MM.1S (cell line): ENCODE measurements at places on chromosomes 2 and 18.

DNA sequence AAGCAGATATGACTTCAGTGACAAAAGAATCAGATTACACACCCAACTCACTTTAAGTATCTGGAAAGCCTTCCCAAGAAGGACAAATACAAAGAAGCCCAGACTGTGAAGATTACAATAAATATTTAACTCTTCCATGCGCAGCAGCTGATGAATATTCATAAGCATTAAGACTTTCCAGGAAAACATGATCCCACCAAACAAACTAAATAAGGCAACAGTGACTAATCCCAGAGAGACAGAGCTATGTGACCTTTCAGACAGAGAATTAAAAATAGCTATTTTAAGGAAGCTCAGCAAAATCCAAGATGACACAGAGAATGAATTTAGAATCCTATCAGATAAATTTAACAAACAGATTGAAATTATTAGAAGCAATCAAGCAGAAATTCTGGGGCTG lies 108.2 kb upstream of the UBE2E3 start:
- DNase-seq: no peak

DNA sequence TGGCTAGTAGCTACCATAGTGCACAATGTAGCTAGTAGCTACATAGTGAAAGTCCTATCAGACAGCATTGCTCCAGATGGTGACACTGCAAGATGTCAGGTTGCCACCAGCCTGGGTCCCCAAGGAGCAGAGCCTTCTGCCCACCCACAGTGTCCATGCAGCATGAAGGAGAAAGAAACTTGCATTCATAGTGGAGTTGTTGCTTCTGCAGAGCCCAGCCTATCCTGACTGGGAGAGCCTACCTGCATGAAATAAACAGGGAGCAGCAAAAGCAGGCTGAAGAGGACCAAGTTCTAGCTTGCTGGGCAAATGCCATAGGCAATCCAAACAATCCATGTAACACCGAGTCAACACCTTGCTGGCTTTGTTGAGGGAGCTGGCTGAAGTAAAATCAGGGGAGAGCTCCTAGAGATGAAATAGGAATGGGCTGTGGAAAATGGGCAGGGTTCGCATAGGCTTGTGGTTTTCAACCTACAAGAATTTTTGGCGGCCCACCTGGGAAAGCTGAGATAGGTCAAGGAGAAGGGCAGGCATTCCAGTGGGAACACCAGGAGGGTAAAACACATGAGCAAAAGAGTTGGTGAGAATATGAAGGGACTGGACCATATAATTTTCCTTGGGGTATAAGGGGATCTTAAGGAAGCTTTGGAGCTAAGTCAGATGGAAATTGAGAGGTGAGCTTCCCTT lies 195.8 kb downstream of the CYP26B1 start:
- no peak for DNase-seq

GRCh38 chr2:172177581-172177980 lies 74.9 kb upstream of the DLX2 start:
- no peak for DNase-seq

DNA sequence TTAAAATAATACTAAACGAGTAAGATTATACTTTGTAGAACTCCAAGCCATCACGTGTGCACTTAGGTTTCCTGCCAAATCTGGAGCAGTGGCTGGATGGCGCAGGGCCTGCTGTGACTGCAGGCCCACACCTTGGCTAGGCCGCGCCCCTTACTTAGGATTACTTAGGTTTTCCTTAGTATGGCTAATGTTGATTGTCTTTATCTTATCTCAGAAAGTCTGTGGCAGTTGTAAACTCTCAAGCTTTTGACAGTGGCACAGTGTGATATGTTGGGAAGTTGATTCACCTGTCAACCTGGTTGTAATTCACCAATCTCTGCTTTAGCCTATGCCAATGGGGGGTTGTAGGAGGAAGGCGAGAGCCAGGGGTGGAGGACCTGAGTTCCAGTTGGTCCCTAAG lies 208.4 kb downstream of the ZNF407 start:
- no peak for DNase-seq

DNA sequence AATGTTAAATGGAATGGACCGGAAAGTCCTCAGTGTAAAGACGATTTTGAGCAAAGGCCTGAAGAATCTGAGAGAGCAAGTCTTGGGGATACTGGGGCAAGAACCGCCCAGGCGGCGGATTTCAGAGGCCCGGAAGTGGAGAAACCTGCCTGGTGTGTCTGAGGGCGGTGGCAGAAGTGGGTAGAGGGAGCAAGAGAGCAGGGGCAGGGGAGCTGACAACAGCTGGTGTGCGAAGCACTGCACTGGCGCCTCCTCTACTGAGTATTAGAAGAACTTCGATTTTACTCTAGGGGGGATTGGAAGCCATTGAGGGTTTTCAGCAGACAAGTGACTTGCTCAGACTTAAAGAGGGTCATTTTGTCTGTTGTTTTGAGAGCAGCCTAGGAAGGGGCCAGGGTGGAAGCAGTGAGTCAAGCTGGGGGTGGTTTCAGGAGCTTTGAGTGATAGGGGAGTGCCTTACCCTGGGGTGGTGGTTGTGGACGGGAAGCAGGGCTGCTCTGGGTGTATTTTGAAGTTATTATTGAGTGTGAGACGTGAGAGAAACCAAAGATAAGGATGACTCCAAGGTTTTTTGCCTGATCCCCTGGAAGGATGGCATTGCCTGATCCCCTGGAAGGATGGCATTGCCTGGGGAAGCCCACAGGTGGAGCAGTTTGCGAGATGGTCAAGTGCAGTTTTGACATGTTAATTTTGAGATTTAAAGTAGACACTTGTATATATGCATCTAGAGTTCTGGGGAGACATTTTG lies 52.5 kb downstream of the ZNF236 start:
- DNase-seq: no peak

GRCh38 chr2:96788442-96789244 lies 27.4 kb upstream of the CNNM3 start:
- no peak for DNase-seq

- DNase-seq: no peak
These were observed 23.0 kb downstream of the DBI start for GRCh38 chr2:119389615-119390306.

DNA sequence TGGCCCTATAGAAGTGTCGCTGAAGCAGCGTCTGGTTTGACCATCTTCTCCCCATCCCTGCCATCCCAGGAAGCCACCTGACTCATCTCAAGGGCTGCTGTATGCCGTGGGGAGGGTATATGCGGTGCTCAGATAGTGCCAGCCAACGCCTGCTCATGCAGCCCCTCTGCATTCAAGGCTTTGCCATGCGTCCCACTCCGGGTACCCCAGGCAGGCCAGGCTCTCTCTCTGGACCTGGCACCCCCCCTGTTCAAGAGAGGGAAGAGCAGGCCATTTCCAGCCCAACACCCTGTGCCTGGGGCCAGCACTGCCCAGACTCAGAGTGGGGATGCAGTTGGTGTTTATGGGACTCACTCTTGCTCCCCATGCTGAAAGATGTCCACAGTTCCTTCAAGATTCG lies 130.0 kb downstream of the GLI2 start:
- DNase-seq: no peak

- no peak for DNase-seq
These were observed 58.5 kb upstream of the PARD3B start for GRCh38 chr2:204486805-204487204.

- DNase-seq: peak; percentile 62
These were observed 80.0 kb downstream of the ETAA1 start for GRCh38 chr2:67476809-67477790.

- DNase-seq: no peak
These were observed 19.8 kb downstream of the GRHL1 start for GRCh38 chr2:9971105-9971818.

DNA sequence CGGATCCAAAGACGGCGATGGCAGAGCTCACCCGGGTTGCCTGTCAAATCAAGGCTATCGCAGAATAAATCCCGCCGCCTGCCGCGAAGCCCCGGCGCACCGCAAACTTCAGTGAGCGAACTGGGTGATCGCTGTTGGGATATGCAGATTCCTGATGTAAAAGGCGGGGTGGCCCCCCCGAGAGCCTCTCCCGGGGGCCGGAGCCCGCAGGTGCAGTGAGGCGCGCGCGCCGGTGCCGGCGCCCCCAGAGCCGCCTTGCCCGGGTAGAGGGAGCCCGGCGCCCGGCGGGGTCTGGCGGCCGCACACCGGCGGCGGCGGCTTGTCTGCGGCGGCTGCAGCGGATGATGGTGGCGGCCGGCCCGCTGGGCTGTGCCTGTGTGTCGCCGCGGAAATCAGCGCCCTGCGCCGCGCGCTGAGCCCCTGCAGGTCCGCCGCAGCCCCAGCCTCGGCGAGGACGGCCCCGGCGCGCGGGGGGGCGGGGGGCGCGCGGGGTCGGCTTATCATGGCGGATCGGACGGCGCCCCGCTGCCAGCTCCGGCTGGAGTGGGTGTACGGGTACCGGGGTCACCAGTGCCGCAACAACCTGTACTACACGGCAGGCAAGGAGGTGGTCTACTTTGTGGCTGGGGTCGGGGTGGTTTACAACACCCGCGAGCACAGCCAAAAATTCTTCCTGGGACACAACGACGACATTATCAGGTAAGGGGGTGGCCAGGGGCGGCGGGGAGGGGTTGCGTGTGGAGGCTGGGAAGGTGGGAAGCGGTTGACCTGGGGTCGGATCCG lies 1.3 kb downstream of the EML6 start:
- peak; percentile 21 for DNase-seq

GRCh38 chr2:154195644-154196195 lies 324.0 kb downstream of the GALNT13 start:
- DNase-seq: no peak

- no peak for DNase-seq
These were observed 437.4 kb upstream of the SALL3 start for GRCh38 chr18:78542204-78542603.

- no peak for DNase-seq
These were observed 98.1 kb upstream of the TGFA start for GRCh38 chr2:70651727-70652126.

DNA sequence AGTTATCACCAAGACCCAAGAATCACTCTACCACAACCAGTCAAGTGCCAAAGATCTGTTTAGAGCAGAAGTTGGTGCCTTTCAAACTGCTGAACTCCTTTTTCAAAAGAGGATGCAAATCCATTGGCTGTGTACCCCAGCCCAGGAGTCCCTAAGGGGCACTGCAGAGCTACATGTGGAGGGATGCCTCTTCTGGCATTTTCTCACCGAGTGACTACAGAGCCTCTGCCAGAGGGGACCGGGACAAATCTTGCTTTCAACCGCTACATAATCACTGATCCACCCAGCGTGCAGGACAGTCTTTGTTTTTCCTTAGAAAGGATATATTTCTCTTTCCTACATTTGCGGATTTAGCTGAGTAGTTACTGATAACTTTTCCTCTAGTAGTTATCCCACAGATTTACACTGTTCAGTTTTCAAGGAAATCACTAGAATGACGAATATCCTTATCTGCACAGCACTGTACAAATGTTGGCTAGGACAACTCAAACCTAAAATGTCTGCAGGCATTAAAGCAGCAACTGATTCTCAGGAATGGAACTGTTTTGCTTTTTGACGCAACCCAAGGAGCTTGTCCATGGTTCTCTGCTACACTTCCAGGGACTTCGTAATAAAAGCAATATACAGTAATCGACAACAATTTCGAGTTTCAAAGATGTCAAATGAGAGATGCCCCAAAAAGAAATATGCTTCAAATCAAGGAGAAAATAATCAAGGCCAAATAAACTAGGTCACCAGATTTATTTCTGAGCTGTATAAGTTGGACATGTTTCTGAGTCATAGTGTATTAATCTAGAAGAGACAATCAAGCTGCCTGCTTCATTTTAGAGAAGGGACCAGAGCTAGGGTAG lies 24.1 kb downstream of the EPB41L3 start:
- no peak for DNase-seq

DNA sequence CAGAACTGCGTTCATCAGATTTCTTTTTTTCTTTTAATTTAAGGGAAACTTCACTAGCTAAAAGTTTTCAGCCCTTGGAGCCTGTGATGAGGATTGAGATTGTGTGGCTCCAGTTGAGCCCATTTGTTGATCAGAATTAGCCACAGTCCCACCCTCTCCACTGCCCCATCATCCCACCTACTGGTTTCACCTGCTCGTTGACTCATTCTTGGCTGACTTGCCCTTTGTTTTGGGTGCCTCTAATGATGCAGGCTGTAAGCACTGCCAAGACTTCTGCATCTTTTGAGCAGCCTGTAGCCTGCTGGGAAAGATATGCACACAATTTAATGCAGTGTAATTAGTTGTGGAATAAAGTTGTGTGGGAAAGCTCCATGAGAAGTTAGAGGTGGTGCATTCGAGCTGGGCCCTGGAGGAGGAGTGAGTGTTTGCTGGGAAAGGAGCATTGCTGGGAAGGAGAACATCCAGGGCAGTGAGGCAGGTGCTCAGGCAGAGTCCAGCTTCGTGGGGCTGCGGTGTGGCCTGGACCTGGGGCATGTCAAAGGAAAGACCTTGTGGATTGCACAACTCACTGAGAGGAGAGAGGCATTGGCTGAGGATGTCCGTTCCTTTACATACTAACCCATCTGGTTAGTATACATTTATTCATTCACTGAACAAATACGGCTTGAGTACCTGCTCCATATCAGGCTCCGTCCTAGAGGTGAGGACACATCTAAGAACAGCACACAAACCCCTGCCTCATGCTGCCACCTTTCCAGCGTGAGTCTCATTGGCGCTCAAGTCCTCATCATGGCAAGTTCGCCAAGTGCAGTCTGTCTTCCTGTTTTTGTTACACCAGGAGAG lies 18.2 kb downstream of the ASPRV1 start:
- no peak for DNase-seq

GRCh38 chr18:73852789-73853549 lies 294.7 kb downstream of the FBXO15 start:
- no peak for DNase-seq

GRCh38 chr2:151777935-151778334 lies 43.7 kb upstream of the NEB start:
- DNase-seq: no peak

- no peak for DNase-seq
These were observed 135.8 kb downstream of the COPS8 start for GRCh38 chr2:237221443-237221842.

GRCh38 chr18:62637807-62638687 lies 77.3 kb upstream of the PHLPP1 start:
- DNase-seq: peak; percentile 61

- no peak for DNase-seq
These were observed 93.2 kb downstream of the UNC80 start for GRCh38 chr2:209864716-209865295.

GRCh38 chr2:217788669-217789002 lies 214.2 kb downstream of the TNS1 start:
- no peak for DNase-seq

DNA sequence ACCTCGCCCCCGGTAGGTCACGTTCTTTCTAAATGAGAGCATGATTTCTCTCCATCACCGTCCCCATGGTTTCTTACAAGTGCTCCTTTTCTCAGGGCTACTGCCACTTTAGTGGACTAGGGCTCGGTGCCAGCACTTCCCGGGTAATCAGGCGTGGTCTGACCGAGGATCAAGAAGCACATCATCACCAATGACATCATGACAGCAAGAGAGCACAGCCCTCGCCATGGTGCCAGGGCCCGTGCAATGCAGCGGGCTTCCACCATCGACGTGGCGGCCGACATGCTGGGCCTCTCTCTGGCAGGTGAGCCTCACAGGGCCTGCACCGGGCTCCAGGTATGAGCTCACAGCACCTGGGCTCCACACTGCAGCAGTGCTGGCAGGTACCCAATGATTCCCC lies 75.2 kb downstream of the INPP4A start:
- DNase-seq: no peak

- no peak for DNase-seq
These were observed 56.3 kb upstream of the MYO3B start for GRCh38 chr2:170121689-170122088.
